ENCODE measurements at places on chromosomes 1 and 21.

DNA sequence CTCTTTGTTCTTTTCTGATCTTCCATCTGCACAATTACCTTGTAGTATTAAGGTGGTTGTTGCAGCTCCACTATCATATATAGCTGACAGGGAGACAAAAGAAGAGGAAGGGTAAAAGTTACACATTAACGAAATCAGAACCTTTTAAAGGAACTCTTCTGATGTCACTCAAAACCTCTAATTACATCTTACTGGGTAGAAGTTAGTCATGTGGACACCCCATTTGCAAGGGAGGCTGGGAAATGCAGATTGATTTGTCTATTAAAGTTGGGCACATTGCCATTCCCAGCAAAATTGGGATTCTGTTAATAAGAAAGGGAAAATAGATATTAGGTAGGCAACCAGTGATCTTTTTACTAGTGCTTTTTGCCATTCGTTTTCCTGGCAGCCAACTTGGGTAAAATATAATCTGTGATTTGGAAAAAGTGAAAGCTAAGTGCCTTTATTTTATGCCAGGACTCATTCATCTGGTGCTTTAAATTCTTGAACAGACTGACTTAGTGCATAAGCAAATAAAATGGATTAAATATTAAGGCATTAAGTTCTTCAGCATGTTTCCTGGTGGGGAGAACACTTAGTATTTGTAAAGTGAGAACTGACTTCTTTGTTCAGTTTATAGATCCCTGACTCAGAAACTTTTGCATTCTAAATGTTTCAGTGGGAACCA lies 71.3 kb downstream of the DNM3 start:
- DNase-seq: no peak

- DNase-seq: no peak
Measured at GRCh38 chr1:204293605-204294337, 66.0 kb downstream of the PLEKHA6 start.

DNA sequence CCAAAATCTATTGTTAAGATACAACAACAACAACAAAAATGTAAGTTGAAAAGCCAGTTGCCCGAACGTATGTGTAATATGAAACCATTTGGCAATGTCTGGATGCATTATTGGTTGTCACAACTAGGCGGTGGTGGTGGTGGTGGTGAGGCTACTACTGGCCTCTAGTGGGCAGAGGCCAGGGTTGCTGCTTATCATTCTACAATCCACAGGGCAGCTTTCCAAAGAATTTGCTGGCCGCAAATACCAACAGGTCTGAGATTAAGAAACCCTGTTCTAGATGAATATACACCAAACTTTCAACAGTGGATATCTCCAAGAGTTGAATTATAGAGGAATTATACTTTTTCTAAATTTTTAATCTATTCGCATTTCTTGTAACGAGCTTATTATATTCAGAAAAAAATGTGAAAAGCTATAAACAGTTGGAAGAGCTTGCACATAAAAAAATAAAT lies 26.8 kb upstream of the ZNF697 start:
- DNase-seq: peak; percentile 81

DNA sequence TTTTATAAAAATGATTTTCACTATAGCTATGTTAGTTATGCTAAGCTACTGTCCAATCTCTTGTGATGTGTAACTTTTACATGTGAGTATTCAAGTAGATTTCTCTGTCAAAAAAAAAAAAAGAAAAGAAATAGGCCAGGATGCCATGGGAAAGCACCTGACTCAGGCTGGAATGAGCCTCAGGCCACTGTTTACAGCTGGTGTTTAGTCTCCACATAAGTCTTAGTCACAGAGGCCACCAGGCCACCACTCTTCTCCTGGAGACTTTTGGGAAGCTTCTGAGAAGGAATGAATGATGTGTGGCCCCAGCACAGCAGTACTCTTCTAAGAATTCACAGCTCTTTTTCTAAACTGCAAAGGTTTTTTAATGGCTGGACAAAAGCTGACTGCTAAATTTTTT lies 48.9 kb downstream of the CHML start:
- peak; percentile 66 for DNase-seq

- no peak for DNase-seq
Measured at GRCh38 chr21:34935898-34936297, 113.2 kb downstream of the RUNX1 start.

DNA sequence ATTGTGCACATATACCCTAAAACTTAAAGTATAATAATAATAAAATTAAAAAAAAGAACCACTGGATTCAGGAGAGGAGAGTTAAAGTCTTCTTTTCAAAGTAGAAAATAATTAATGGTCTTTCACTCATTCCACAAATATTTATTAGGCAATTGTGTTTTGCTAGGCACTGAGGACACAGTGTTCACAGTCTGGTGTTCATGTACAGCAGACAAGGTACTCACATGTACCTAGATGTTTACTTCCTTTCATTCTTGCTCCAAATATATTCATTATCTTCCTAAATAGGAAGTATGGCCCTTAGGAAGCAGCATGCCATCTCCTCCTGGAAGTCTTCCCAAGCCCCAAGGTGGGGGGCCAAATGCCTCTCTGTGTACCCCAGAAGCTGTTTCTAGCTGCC lies 265.0 kb downstream of the NPHP4 start:
- DNase-seq: no peak

DNA sequence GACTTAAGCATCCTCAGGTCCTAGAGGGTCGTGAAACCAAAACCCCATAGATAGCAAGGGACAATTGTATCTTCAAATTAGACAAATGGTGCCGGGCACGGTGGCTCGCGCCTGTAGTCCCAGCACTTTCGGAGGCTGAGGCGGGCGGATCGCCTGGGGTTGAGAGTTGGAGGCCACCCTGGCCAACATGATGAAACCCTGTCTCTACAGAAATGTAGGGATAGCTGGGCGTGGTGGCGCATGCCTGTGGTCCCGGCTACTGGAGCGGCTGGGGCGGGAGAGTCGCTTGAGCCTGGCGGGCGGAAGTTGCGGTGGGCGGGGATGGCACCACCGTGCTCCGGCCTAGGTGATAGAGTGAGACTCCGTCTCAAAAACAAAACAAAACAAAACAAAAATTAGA lies 780.6 kb downstream of the BRINP3 start:
- no peak for DNase-seq

GRCh38 chr1:155913969-155914757 lies 3.0 kb upstream of the RIT1 start:
- no peak for DNase-seq

DNA sequence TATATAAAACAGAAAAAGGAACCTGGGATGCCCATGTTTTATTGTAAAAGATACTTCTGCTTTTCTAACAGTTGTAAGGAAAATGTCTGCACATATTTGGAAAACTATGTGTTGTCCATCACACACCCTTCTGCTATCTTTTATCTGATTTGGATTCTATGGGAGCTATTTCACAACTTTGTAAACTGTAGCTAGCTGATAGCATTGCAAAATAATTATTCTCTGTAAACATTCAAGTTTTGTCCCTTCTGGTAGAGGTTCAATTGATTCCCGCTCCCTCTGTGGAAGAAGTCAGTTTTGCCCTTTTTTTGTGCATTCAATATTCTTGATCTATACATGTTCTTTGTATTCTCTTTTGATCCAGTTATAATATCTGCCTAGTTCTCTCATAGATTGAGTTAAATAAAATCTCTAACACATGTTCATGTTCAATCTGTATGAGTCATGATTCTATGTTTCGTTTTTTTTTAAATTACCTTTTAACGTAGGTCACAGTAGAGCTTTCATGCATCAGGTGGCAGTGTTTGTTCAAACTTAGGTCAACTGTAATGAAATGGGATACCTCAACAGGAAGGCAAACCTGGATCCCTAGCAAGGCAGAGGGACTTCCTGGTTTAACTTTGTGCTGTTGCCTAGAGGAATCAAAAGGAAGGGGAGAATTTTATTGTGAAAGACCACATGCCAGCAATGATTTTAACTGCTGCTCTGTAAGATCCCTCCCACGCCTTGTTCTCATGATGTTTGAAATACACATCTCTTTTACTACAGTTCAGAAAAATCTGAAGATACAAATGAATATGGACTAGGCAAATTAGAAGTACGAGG lies 26.0 kb upstream of the BCL9 start:
- DNase-seq: peak; percentile 34

GRCh38 chr21:38879912-38880576 lies 74.3 kb downstream of the ETS2 start:
- no peak for DNase-seq

DNA sequence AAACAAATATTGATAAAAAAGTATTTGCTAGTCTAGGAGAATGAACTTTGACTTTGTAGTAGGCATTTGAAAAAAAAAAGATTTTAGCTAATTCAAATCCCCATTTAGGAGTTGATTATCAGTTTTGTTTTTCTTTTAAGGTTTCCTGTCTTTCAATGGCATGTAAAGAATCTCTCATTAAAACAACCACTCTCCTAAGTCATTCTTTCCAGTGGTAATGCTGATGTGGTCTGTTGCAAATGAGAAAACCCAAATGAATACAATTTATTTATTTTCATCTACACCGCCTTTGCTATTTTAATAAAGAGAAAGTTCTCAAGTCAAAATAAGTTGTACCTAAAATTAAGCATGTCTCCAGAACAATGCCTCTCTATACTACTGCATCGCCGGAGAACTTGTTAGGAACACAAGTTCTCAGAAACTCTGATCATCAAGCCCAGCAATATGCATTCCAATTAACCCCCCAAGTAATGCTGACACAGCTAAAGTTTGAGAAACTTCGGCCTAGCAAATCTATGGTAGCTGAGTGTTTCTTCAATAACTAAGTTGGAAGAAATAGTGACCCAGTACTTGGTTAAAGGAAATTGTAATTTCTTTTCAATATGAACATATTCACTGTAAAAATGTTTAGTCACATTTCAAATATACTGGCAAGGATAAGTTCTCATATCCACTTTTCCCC lies 255.1 kb downstream of the PTPRC start:
- DNase-seq: no peak

DNA sequence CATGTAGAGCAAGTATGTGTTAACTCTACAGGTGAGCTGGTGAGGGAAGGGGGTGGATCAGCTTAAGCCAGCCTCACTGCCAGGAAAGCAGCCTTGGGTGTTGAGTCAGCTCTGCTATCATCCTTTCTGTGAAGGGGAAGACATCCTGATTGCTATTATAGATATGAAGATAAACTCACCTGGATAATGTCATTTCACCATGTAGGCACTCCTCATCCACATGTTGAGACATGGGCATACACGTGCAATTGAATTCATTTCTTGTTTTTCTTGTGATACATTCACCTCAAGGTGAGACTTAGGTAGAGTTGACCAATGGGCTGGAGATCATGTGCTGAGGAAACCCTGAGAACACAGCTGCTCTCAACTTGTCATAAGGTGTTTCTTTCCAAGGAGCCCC lies 136.9 kb downstream of the CACNA1E start:
- DNase-seq: no peak

- DNase-seq: no peak
Measured at GRCh38 chr1:43938892-43939587, 5.4 kb downstream of the ARTN start.

DNA sequence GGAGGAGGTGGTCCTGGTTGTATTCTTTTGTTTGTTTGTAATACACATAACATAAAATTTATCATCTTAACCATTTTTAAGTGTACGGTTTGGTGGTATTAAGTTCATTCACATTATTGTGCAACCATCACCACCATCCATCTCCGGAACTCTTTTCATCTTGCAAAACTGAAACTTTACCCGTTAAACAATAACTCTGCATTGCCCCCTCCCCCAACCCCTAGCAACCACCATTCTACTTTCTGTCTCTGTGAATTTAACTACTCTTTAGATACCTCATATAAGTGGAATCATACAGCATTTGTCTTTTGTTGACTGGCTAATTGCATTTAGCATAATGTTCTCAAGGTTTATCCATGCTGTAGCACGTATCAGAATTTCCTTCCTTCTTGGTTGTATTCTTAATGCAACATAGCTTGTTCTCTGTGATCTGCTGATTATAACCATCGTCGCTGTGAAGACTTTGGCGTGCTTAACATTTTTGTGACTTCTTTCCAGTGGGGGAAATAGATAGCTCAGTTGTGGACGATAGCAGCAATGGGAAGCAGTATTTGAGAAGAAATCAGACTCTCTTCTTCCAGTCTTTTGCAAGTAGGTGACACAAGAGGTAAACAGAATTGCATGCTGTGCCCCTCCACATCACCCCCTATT lies 117.5 kb upstream of the HOOK1 start:
- no peak for DNase-seq

GRCh38 chr1:233707880-233708815 lies 94.2 kb downstream of the KCNK1 start:
- no peak for DNase-seq

- no peak for DNase-seq
Measured at GRCh38 chr1:85473390-85473789, 8.4 kb upstream of the DDAH1 start.

DNA sequence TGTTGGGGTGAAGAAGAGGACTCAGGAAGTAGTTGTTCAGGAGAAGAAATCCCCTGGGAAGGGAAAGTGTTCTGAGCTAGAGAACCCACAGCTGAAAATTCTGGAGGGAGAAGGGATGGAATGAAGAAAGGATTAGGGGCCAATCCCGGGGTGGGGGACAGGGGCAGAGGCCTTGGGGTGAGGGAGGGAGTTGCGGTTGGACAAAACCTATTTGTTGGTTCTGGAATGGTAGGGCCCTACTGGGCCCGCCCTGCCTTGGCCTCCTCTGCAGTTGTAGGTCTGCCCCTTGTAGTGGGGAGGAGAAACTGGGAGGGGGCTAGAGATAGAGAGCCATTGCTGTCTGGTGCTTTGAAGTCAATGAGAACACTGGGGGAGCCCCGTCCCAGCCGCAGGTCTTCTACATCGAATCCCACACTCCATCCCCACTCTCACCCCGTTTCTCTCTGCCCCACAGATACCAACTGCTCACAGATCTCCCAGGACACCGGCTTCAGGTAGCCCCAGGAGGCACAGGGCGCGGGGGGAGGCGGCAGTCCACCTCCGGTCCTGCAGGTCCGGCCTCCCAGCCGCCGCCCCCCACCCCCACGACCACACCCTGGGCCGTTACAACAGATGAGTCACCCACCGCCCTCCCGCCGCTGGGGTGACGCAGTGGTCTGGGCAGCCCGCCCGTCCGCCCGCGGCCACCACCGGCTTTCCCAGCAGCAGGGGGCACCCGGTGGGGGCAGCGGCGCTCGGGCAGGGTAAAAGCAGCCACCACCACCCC lies 1.1 kb downstream of the TAGLN2 start:
- DNase-seq: peak; percentile 85

DNA sequence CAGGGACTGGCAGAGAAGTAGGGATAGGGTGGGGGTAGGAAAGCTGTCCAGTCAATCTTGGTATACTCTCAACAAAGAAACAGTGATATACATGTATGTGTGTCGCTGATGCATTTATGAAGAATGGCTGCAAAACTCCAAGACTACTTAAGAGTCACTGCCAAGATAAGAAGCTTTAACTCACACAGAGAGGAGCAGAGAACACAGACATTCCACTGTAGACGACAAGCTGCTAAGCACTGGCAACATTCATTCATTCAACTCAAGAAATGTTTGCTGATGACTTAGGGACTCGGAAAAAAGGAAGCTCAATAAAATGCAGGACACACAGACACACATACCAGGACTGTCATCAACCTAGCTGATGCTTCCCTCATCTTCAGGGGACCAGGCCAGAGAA lies 5.5 kb downstream of the CTNNBIP1 start:
- no peak for DNase-seq

Data from ELF-1 (cell line).